ENCODE measurements at places on chromosomes 13 and 19.

GRCh38 chr13:97934590-97934989 is 18.9 kb upstream of the IPO5 start:
- DNase-seq = no peak

GRCh38 chr19:18503971-18504885 is 17.6 kb downstream of the ELL start:
- DNase-seq = peak; percentile 60

GRCh38 chr13:99507986-99508385 is 6.7 kb downstream of the TM9SF2 start:
- no peak for DNase-seq

DNA sequence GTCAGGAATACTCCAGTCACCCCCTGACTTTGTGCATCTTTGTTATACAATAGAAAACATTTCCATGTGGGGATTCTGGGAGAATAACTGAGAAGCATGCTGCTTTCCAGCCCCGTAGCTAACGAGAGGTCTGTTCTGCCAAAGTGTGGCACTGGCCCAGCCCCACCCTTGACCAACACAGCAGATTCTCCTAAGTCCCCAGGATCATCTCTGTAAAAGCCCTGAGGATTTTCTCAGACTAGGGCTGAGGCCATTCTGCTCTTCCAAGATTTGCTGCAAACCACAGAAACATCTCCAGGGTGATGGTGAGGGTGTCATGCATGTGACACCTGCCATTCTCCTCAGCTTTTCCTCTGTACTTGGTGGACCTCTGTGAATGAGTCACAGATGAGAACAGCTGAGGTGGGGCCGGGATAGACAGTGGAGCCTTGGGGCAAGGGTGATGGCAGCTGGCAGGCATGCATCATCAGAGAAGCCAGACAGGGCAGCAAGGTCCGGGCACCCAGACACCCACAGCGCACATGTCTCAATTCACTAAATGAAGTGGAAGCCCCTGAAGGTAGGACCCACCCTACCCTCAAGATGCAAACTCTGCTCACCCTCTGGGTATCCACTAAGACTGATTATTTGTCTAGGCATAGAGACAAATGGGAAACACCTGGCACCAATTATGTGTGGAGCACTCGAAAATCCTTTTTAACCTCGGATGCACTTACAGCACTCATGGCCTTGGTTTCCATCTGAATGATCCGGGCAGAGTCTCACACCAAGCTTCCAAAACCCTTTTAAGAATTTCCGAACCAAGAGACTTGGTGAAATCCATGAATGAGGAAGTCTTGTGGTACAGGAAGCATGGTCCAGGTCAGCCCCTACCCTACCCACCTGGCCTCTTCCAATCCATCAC is 20.1 kb upstream of the DOCK9 start:
- DNase-seq = no peak

DNA sequence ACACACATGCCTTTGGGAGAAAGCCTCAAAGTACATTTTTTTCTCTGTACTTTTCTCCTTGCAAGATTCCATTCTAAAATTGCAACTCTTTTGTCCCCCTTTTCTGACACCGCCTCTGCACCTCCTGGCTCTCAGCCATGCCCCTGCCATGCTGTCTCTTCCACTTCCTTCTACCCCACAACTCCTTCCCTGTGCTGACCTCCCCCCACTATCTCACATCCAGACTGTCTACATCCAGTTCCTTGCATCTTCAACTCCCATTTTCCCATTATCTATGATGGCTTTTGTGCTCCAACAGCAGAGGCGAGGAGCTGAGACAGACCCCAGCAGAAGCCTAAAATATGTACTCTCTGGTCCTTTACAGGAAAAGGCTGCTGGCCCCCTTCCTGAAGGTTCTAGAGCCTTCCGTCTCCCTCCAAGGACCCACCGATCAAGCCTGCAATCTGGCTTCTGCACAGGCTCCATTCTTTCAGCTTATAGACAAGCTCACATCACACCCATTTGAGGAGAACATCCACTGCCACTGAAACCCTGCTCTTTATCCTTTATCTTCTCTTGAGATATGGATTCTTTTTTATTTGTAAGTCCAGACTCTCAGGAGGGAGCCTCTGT is 50.2 kb downstream of the RFX2 start:
- no peak for DNase-seq

GRCh38 chr19:682678-683320 is 6.6 kb downstream of the FSTL3 start:
- DNase-seq = no peak

- DNase-seq = no peak
Observed at GRCh38 chr19:56377105-56377924, 16.0 kb downstream of the ZNF582 start.

DNA sequence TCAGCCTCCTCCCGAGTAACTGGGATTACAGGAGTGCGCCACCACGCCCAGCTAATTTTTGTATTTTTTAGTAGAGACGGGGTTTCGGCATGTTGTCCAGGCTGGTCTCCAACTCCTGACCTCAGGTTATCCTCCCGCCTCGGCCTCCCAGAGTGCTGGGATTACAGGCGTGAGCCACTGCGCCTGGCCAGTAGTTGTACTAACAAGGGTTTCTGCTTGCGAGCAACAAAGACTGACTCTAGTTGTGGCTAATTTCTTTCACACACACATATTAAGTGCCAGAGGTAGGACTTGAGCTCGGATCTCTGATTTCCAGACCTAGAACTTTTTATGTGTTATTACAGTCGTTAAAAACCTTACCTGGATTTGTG is 635 bp upstream of the PCCA start:
- no peak for DNase-seq

DNA sequence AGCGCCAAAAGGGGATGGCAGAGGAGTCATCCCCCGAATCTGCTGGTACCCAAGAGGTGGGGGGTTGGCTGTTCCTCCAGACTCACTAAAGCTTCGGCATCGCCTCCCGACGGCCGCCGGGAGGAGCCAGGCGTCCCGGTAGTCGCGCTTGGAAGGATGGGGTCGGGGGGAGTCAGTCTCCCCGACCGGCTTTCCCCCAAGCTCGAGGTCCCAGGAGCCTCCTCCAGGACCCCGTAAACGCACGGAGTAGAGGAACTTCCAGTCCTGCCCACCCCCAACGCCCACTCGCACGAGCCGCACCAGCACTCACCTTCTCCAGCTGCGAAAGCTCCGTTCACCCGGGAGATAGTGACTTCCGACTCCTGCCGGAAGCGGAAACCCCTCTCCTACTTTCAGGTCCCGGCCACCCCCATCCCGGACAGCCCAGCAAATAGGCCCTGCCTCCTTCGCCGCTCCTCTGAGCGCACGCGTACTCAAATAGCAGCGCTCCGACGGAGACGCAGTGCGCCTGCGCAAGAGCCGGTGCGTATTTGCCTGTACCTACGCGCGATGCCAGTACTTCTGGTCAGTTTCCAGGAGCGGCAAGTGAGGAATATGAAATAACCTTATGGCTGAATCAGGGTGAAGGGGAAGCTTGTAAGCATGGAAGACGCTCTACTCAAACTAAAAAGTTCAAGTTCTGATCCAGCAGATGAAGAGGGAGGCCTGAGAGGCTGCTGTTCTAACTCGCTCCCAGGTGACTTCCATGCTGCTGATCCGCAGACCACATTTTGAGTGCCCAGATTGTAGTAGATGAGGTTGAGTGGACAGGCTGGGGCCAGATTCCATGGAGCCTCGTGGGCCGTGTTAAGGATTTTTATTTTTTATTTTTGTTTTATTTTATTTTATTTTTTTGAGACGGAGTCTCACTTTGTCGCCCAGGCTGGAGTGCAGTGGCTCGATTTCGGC is at the start of gene ELOF1:
Gene ELOF1 (minus strand): TSS at position 350 of the 948 bp plus-strand sequence. CDS start 4,883 bp downstream, outside the sequence.
- DNase-seq = peak; percentile 99

- DNase-seq = no peak
Observed at GRCh38 chr13:114328595-114328994, 14.3 kb downstream of the CHAMP1 start.

- DNase-seq = no peak
Observed at GRCh38 chr13:31739226-31739625, at the start of gene RXFP2. Gene RXFP2 (plus strand): TSS chr13:31739526. CDS start chr13:31739613, 87 bp downstream.

- no peak for DNase-seq
Observed at GRCh38 chr13:93559718-93560117, 333.1 kb downstream of the GPC6 start.

- no peak for DNase-seq
Observed at GRCh38 chr13:111897846-111898215, 169.1 kb upstream of the SOX1 start.

- DNase-seq = no peak
Observed at GRCh38 chr19:19279062-19279612, 6.0 kb upstream of the TM6SF2 start.

DNA sequence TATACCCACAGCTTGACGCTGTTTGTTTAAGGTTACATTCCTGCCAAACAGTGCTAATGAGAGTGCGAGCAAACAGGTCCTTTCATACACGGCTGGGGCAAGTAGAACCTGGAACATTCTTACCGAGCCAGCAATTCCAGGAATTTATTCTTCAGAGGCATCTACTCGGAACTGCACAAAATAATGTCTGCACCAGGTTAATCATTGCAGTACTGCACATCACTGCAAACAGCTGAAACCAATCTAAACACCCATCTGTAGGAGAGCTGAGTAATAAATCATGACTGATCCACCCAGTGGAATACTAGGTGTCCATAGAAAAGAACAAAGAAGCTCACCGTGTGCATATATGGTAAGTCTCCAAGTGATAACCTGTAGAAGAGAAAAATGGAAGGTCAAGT is 1.2 kb upstream of the ZNF579 start:
- DNase-seq = no peak

DNA sequence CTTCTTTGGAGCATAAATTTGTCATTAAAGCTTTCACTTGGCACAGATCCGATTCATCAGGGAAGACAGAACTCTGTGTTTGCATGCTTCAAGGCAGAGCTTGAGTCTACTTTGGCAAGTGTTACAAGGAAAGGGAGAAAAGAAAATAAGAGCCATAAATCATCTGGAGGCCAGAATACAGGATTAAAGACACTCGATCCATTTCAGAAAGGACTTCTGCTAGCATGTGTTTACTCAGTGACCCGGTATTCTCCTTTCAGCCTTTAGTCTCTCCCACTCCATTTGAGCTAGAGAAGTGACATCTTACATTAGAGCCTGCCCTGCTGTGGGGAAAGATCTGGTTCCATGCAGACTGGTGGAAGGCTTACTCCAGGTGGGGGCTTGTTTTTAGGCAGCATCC is 306.4 kb downstream of the KLF5 start:
- DNase-seq = no peak

- DNase-seq = no peak
Observed at GRCh38 chr13:68023838-68024581, 793.9 kb upstream of the PCDH9 start.

DNA sequence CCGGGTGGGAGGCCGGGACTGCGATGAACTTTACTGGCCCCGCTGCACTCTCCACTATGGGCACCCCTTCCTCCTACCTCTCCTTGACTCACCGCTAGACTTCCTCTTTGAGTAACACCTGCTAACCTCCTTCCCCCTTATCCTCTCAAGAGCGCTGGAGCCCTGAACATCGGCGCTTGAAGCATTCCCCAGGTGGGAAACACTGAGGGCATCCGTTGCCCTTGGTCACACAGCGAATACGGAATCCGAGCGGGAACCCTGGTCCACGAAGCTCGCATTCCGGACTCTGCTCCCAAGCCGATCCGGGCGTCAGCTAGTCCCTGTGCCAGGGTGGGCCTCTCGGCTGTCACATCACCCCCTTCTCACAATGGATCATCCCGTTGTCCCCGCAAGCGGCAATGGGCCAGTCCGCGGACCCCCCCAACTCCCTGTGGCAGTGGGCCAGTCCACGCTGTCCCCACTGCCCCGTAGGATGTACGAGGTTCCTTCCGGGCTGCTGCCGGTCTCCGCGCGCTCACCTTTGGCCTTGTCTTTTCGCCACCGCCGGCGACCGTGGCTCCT is 4.2 kb downstream of the LIPE start:
- DNase-seq = peak; percentile 76
